ENCODE measurements at places on chromosomes 12 and 14.

DNA sequence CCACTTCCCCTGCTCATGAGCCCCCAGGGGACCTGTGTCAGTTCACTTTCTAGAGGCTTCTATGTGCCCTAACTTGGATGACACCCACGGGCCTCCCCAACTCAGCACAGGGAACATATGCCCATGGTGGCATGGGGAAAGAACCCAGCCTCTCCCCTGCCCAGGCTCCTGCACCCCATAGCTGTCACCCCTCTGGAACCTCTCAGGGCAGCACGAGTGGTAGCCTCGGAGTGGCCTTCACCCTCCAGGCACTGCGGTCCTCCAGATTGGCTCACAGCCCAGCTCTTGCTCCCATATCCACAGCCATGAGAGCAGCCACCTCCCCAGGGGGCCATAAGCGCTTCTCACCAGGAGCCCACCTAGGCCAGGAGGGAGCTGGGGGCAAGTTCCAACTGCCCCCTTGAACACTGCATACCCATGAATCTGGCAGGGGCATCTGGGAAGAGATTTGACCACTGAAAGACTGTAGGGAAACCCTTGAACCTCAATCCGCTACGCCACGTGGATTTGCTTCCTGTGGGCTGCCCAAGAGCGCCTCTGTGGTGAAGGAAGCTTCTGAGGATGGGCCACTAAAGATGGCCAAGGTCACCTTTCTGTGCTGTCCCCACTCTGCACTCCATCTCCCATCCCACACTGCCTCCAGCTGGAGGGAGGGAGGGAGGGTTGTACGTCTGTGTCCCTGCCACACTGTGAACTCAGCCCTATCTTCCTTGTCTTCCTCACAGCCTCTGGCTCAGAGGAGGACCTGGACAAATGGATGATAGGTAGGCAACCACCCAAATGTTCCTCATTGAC lies 11.9 kb downstream of the PLD4 start:
- DNase-seq: no peak

GRCh38 chr12:25194214-25194613 lies 746 bp downstream of the DNAI7 start:
- DNase-seq: no peak

DNA sequence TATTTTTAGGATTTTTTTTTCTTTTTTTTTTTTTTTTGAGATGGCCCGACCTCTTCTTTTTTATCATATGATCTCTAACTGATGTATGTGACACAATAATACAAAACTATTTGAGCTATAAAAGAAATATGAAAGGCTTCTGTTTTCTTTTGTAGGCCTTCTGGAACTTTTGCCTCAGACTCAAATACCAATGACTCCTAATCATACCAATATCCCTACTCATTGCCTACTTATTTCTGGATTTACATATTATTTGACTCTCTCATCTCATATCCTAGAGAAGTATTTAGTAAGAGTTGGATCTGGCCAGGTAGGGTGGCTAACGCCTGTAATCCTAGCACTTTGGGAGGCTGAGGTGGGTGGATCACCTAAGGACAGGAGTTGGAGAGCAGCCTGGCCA lies 12.7 kb upstream of the WDR89 start:
- DNase-seq: no peak

DNA sequence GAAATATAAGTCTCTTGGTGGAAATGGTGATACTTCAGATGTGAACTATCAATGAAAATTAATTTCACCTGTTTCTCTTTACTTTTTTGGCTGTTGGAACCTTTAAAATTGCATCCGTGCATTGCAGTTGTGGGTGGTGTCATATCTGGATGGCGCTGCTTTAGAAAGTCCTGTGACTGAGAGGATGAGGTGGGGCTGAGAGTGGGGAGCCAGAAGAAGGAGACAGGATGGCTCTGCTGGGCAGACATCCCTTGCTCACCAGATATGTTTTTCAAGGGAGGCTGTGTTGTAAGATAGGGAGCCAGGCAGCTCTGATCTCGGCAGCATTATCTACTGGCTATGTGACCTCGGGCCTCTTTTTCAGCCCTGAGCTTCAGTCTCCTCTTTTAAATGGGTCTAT lies 12.7 kb downstream of the ASB2 start:
- DNase-seq: no peak

GRCh38 chr14:76968621-76969063 lies 59.9 kb downstream of the IRF2BPL start:
- DNase-seq: no peak

GRCh38 chr14:20657216-20658211 lies 16.0 kb upstream of the OR6S1 start:
- no peak for DNase-seq

DNA sequence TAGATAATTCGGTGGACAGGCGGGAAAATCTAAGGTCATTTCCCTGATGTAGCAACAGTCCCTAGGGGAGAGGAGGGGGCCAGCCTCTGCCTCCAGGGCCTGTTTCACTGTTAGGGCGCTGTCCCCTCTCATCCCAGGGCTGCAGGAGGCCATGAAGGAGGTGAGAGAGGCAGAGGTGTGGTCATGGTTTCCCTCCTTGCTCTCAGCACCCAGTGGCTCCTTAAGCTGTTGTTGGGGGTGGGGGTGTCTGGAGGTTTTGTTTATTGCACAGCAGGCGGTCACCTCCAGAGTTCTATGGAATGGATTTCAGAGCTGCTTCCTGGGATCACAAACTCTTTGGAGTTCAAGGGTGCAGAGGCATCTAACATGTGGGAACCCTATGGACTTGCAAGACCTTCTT lies 212.5 kb upstream of the RTL1 start:
- DNase-seq: no peak

GRCh38 chr12:129964300-129964699 lies 60.5 kb upstream of the TMEM132D start:
- DNase-seq: no peak

DNA sequence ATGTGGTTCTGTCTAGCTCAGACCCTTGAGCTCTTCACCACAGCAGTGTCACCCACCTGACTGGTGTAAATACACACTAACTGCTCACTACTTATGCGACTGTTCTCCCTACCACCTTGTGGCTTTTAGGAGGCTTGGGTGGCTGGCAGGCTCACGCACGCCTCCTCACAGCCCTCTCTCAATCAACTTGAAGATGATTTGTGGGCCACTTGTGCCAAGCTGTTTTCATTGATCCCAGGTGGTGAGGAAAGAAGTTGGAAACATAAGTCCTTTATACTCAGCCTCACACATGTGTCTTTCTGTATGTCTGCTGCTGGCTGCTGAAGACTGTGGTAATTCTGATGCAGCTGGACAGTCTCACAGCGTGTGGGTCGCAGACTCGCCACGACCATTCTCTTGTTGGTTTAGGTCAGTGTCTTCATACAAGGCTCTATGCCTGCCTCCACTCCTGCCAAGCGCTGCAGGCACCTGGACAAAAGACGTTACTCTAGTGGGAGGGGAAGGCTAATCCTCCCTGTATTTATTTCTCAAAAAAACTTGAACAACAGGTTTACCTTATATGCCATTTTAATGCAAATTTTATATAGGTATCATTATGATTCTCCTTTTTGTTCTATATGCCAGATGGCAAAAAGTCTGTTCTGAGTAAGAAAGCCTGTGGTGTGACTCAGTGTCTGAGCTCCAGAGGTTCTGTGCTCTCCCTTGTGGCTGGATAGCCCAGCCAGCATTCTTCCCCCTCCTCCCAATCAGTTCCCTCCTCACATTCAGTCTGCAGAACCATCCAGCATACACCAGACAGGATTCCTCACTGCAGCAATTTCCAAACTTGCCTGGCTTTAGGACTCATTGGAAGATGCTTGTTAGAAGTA lies 115.6 kb downstream of the DIP2B start:
- DNase-seq: no peak
